H9 (cell line): ENCODE measurements at places on chromosomes 7 and 10.

DNA sequence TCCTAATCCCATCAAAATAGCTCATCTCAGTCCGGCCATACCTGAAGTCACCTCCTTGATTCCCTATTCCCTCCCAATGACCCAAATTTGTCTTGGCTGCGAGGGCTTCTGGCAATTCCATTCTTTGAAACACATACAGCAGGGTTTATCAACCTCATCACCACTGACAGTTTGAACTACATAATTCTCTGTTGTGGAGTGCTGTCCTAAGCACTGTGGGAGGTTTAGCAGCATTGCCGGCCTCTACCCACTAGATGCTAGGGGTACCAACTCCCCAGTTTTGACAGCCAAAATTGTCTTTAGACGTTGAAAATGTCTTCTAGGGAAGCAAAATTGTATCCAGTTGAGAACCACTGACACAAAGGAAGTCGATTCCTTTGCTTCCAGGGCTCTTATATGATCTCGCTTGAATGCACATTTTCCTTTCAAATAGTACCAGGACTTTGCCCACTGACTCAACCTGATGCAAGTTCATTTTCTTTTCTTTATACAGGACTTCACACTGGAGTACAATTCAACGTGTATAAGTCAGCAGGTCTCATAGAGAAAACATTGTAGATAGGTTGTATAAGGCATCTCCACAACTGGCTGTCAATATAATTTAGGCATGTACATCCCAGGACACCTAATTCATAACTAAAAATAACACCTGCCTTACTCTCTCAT lies 133.3 kb downstream of the STRA8 start:
- no peak for DNase-seq

- no peak for DNase-seq
These were observed 29.8 kb downstream of the ZMIZ1 start for GRCh38 chr10:79098596-79099015.

- no peak for DNase-seq
These were observed 84.0 kb downstream of the NEUROD6 start for GRCh38 chr7:31256506-31256905.

DNA sequence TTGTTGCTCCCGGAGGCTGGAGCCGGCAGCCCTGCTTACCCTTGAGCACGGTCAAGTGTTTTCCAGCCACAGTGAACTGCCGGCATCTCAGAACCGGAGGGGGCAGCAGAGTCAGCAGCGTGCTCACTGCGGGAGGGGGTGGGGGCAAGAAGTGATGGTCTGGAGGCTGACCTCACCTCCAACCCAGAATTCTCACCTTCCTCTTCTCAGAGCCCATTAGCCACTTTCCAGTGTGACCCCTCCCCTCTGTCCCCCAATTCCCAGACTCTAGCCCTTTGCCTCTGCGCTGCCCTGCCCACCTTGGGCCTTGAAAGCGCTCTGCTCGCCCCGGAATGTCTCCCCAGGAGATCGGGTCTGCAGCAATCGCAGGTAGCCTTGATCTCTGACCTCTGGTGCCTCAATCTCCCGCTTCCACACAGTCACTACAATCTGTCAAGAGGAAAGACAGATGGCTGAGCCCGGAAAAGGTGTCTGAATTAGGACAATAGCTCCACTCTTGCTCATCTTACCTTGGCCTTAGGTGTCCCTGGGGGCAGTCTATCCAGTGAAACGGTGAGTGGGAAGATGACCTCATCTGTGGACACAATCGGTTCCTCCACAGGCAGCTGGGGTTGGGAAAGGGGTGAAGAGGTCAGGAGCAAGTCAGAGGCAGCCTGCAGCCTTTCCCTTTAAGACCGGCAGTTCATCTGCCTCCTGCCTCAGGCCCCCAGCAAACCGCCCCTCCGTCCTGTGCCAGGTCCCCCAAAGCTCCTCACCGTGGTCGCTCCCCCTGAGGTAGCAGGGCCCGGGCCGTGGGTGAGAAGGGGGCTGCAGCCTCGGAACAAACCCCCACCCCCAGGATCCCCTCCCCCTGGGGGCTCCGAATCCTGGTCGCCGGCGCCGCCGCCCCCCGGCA lies 942 bp downstream of the TRAPPC14 start:
- DNase-seq = peak; percentile 62

DNA sequence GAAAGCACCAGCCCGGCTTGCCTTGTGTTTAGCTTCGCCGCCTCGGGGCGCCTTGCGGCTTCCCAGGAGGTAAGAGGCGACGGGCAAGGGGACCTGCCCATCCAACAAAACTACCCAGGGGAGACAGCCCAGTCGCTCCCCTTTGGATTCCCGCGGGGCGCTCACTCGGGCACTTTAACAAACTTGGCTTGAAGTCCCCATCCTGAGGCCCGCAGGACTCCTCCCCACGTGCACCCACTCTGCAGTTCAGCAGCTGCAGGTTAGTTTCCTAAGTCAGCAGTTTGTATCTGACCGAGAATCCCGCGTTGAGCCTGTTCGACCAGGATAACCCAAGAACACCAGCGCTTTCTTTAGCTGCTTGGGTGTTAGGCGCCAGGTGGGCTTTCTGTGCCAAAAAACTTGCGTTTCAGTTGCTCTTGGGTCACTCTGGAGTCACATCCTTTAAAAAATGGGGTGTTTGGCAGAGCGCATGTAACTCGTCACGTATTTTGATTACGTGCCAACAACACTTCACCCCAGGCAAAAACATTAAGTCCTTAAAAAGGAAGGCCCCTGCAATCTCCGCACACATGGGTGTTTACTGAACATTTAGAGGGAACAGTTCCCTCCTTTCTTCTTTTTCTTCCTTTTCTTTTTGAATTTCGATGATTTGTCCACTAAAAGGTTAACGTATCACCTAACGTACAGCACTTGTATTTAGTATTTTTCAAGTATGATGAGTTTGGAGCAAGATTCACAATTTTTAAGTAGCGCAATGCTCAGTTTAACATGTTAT lies 876 bp downstream of the DNAH11 start:
- no peak for DNase-seq

GRCh38 chr10:118924493-118924892 lies 105.0 kb upstream of the NANOS1 start:
- no peak for DNase-seq

GRCh38 chr10:27643301-27643700 lies 102.3 kb downstream of the MKX start:
- no peak for DNase-seq

GRCh38 chr7:50339990-50340500 lies 35.5 kb downstream of the IKZF1 start:
- no peak for DNase-seq

GRCh38 chr10:14820775-14821154 lies 17.1 kb downstream of the CDNF start:
- no peak for DNase-seq
